Osteoblast (primary cell): ENCODE measurements at places on chromosomes 2 and 18. TPM values are rescaled to one million over a fixed set of nuclear protein-coding genes. Genes with fewer than 3 reads are reported as not detected.

DSC1 gene
- not detected in 2 replicates for total RNA-seq

EIF4E2 gene
- total RNA-seq: 70.6 and 83.7 TPM in 2 replicates

TTR gene
- not detected in 2 replicates for total RNA-seq

ZFAND2B gene
- total RNA-seq: 25.0 and 26.5 TPM in 2 replicates

ABCB11 gene
- under 0.01 TPM in 1 of 2 replicates, not detected in the other for total RNA-seq

SULT1C2 gene
- total RNA-seq: 0.36 and 1.2 TPM in 2 replicates

TPO gene
- total RNA-seq: not detected in 2 replicates

GRCh38 chr2:171893196-171893823 lies 734 bp downstream of the SLC25A12 start:
- no peak for DNase-seq

DNA sequence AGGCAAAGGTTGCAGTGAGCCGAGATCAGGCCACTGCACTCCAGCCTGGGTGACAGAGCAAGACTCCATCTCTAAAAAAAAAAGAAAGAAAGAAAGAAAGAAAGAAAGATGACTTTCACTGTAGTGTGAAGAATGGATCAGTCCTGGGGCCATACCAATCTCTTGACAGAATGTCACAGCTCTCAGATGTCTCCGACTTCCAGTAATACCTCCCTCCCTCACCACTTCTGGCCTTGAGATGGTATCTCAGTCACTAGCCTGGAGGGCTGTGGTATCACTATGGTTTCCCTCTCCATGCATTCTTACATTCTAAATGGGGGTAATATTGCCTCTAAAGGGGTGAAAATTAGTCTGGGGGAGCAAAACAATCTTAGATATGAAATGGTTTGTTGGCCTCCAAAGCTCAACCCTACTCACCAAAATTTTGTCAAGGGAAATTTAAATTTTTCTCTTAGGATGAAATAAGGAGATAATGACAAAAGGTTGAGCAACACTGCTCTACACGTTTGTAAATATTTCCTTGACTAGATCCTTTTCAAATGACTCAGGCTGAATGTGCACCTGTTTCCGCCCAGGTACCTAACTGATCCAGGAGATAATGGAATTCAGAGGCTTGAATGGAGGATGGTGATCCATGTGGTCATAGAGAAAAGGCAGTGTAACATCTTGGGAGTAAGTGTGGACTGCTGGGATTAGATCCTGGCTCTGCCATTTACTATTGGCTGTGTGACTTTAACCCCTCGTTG lies 19.9 kb upstream of the SPRED2 start:
- DNase-seq: peak; percentile 39

DNA sequence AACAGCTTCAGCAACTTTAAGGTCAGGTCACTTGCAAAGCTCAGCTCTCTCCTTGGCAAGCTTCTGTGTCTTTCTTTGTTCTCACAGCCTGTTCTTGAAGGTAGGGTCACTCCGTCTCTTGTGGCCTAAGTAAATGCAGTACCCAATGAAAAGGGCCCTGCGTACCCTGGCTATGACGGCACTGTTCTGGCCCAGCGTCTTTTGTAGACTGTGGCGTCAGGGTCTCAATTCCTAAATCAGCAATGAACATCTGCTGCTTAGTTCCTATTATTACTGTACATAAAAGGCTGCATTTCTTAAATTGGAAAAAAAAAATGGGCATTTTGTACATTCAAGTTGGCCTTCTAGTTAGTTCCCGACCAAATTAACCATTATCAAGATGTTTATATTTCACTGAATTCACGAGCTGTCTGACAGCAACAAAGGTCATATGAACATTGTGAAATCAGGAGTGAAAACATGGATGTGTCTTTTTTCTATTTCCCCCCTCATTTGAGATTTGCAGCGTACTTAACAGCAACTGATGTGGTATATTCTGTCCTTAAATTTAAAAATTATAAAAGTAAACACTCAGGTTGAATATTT lies 17.0 kb upstream of the MTCL1 start:
- no peak for DNase-seq

DNA sequence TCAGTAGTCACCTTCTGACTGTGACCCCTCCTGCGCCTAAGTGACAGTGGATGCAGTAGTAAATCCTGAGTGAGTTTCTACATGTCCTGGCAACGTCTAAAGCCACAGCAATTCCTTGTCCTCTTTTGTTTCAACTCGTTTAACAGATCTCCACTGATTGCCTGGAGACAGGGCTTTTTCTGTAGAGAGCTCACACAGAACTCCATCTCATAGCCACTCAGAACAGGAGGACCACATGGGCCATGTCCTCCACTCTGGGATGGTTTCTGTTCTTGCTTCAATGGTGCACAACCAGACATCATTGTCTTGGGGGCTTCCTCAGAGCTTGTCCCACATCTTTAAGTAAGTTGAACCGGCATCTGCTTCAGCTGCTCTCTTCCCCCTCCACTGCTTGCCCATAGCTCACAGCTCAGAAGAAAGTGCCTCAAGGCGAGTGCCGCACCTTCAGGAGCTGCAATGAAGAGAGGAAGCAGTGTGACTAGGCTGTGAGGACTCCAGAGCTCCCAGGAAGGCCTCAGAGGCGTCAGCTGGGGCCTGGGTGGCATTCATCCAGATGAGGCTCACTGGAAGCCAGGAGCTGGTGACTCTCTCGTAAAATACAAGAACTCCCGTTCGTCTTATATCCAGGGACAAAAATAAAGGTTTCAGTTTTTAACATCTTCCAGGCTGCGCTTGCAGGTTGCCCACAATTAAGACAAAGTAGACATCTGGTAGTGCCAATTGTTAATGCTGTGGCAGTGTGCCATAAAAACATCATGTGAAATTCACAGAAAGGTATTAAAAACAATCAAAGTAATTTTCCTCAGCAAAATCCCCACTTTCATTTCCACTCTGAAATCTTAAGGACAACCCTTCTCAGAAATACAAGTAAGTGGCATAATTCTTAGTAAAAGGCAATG lies 37.3 kb downstream of the ST3GAL5 start:
- DNase-seq: no peak

DNA sequence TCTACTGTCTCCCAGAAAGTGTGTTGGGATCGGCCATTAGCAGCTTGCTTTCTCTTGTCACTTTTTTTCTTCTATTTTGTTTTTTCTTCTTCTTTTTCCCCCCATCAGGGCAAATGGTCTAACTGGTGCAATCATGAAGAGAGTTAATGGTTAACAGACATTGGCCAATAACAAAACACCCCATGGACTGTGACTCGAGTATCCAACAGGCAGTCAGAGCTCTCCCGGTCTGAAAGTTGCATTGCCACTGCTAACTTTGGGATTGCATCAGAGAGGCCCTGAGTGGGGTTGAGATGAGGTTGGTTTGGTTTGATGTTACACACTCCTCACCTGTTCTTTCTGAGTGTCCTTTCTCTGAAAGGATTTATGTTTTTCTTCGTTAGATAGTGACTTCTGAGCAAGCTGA lies 12.9 kb upstream of the SNORC start:
- DNase-seq: peak; percentile 55

- no peak for DNase-seq
Observed at GRCh38 chr2:7031547-7032245, 114.5 kb downstream of the RNF144A start.

- no peak for DNase-seq
Observed at GRCh38 chr18:34529358-34530335, 180.5 kb upstream of the DTNA start.

- no peak for DNase-seq
Observed at GRCh38 chr2:63858291-63858690, 16.6 kb downstream of the UGP2 start.

DNA sequence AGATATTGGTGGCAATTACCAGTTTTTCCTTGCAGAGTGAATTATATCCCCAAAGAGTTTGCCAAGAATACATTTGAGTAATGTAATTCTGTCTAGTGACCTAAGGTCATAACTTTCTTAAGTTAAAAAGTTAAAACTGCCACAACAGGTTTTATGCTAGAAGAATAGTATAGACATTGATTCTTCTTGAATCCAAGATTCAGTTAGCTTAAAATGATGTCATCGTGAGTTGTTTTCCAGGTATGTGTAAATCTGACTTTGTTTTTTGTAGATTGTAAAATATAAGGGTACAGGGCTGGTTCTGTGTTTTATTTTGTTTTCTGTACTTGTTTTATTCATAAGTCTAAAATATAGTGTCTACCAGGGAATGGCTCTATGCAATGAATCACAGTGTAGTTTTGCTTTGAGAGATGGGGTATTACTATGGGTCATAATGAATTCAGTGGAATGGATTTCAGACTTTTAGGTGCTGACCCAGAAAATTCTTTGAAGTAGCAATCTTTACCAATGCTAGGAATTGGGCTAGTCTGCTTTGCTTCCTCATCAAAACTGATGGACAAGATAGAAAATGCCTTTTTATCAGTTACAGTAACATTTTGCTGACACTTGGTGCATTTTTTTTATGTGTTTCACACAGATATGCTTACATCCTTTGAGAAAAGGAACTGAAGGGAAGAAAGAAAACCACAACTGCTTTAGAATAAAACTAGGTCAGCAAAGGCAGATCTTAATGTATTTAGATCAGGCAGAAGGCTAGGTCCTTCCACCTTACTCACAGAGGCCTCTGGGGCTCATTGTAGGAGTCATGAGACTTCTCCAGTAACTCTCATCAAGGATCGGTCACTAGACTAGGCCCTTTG lies 20.8 kb upstream of the MGAT5 start:
- DNase-seq: peak; percentile 37

DNA sequence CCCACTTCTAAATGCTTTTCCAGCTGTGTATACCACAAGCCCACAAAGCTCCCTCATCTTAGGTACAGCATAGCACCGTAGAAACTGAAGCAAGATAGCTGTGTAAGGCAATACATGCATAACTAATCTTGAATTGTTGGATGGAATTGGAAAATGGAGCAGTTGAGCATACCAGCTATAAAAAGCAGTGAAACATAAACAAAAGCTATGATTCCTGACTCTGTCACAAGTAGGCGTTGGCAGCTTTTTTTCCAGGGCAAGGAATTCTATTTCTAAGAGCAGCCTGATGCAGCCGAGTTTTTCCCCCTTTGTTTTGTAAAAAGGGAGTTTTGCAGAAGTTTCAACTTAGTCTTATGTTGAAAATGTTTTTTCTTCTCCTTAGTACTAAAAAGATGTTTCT lies 32.4 kb downstream of the MOGAT1 start:
- DNase-seq: peak; percentile 87

DNA sequence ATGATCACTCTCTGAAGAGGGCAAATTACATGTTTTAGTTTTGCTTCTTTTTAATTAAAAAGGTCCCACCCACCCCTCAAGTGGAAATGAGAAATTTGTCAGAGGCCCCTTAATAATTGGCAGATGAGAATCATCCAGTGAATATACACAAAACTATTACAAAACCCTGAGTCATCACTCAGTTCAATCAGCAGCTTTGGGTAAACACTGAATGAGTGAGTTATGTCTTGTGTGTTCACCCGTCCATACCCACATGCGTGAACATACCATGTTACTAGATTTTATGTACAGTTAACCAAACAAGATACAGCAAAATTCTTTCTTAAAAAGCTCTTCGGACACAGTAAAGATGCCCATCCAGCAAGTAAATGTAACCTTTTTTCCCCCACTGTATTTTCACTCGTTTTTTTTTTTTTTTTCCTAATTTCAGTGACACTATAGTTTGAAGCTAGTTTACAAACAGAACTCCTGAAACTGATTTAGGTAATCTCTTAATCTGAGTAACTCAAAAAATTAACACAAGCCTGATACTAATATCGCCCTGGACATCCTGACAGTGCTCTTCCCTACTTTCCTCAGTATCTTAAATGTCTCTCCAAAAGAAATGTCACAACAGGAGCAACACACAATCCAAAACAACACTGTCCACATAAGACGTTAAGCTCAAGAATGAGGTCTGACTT lies 1.4 kb downstream of the PSME4 start:
- DNase-seq: peak; percentile 63

DNA sequence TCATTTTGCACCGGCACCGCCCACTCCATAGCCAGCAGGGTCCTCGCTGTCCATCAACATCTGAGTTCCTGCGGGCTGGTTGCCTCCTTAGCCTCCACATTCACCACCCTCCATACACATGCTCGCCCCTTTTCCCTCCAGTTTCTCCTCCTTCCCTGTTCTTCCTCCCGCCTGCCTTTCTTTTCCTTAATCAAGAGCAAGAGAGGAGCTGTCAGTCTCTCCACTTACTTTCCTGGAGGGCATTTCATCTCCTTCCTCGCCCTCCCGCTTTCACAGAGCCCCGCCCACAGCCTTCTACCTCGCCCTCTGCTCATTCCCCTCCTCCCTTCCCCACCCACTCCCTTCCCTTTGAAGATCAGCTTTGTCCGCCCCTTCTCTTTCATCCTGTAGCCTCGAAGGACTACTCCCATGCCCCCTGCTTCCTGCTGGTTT lies 13.8 kb upstream of the ZBTB7C start:
- no peak for DNase-seq

GRCh38 chr2:166000401-166000800 lies 46.8 kb upstream of the TTC21B start:
- no peak for DNase-seq

GRCh38 chr2:209937893-209938292 lies 64.5 kb upstream of the RPE start:
- no peak for DNase-seq

DNA sequence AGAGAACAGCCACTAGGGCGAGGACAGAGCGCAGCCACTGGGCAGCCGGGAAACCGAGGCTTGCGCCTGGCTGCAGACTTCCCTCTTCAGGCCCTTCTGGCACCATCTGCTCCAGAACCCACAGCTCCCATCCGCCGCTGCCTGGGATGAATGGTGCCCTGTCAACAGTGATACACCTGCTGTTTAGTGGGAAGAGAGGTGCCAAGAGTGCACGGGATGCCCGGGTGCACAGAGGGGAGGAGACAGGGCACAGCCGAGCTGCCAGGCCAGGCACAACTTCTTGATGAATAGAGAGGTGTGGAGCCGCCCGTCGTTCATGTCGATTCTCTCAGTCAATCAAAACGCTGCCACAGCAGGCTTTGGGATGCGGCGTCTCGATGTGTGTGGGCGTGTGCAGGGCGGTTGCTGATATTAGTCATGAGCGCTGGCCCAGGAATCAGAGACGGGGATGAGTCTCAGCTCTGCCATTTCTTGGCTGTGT lies 39.5 kb downstream of the RRM2 start:
- DNase-seq: peak; percentile 95

DNA sequence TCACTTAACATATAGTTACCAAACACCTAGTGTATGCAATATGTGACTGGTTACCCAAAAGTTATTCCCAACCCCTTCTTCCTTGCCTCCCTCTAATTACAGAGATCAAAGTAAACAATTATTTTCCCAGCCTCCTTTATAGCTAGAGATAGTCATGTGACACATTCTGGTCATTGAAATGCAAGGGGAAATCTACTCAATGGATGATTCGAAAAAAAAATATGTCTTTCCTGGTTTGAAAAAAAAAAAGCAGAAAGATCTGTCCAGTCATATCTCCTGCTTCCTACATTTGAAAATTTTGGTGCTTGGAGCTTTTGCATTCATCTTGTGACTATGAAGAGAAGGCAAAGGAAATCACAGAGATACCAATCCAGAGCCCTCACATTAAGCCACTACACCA lies 27.6 kb upstream of the UGP2 start:
- DNase-seq: no peak

- DNase-seq: no peak
Observed at GRCh38 chr2:72004976-72005375, 142.7 kb downstream of the CYP26B1 start.

GRCh38 chr18:56770097-56770496 lies 118.9 kb downstream of the WDR7 start:
- DNase-seq: no peak
